ENCODE measurements at places on chromosomes 3 and 15. TPM values are rescaled to one million over a fixed set of nuclear protein-coding genes. Genes with fewer than 3 reads are reported as not detected.

Gene FEZF2
- total RNA-seq, result not detected

Gene CLRN1
- total RNA-seq, result not detected

Gene PLA2G4E
- total RNA-seq, result 0.29 TPM

Gene DUOXA1
- total RNA-seq, result 0.93 TPM

Measured in metanephros (tissue), 2 donors.